ENCODE measurements at places on chromosomes 13 and 19.

- no peak for DNase-seq
These were observed 5.1 kb upstream of the SPACA6 start for GRCh38 chr19:51687791-51688670.

- no peak for DNase-seq
These were observed 69.1 kb downstream of the FNDC3A start for GRCh38 chr13:49044836-49045235.

DNA sequence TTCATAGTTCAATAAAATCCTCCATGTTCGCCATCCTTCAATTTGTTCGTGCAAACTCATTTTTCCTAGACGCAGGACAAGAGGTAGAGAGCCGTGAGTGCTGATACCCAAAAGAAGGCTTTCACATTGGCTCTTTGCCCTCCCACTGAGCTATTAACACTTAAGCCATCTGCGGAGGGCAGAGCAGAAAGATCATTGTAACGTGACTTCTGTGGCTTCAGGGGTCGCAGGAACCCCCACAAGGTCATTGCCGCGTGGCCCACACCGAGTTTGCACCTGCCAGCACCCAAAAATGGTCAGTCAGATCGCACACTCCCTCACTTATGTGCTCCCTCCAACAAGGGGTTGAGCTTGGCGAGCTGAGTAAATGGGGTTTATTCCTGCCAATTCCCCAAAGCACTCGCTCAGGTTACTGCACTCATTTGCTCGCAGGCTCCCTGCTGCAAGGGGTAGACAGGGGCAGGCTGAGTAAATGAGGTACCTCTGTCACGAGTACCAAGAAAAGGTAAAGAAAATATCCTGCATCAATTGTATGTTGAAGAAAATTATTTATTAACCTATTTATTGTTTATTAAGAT is 144.1 kb downstream of the PRR20E start:
- DNase-seq: no peak

- DNase-seq: peak; percentile 48
These were observed 399 bp upstream of the SPTBN4 start for GRCh38 chr19:40466219-40466984.

GRCh38 chr19:36160821-36161596 is 8.8 kb upstream of the COX7A1 start:
- no peak for DNase-seq

- DNase-seq: no peak
These were observed 11.9 kb upstream of the ZNF709 start for GRCh38 chr19:12496480-12496879.

DNA sequence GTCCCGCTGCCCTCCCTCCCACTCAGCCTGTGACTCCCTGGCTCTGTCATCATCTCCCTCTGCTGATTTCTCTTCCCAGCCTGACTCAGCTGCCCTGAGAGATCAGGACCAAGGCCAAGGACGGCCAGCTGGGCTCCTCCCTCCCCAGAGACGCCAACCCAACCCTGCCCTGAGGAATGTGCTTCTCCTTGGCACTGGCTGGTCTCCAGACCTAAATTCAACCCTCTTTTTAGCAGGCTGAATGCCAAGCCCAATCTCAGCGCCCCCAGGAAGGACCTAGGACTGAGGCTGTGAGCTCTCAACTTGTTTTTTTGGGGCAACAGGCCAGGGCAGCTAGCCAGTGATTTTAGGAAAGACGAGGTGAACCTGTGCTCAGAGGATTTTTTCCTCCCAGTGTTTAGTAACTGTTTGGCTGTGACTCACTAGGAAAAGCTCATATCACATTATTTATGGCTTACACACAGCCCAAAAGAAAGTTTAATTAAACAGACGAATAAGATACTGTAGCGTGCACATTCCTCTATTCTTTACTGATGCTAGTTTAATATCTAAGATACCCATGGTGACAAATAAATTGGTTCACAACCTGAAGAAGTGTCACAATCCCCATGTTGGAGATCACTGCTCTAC is 7.4 kb upstream of the IGFL1 start:
- DNase-seq: no peak

DNA sequence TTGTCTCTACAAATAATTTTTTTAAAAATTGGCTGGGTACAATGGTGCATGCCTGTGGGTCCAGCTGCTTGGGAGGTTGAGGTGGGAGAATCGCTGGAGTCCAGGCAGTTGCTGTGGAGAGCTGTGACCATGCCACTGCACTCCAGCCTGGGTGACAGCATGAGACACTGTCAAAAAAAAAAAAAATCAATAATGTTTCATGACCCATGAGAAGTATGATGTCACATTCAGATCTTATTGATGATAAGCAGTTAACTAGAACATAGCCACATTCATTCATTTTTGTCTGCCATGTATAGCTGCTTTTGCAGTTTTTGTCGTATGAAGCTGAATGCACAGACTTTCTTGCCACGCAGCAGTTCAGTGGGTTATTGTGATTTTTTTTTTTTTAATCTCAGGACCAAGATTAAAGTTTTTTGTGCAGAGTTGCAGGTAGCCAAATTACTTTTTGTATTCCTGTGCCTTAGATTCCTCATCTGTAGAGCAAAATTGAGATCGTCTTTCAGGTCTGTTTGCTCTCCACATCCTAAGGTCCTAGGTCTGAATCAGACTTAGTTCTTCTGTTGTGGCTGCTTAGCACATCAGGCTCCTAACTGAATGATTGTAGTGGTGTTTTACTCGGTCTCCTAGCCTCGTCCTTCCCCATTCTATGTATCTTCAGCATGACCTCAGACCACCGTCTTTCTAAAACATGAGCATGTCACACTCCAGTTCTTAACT is 145.2 kb downstream of the GGACT start:
- no peak for DNase-seq

- no peak for DNase-seq
These were observed 631.3 kb downstream of the DIAPH3 start for GRCh38 chr13:59532405-59532804.

DNA sequence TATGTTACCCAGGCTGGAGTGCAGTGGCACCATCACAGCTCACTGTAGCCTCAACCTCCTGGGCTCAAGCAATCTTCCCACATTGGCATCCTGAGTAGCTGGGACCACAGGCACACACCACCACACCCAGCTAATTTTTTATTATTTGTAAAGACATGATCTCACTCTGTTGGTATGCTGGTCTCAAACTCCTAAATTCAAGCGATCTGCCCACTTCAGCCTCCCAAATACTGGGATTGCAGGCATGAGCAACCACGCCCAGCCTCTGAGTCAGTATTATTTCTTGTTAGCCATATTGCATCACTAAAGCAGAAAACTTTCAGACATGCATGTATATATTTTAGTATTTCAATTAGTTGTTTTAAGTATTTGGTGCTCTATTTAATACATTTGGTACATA is 376.4 kb downstream of the GPC6 start:
- DNase-seq: no peak

GRCh38 chr13:112756967-112757758 is 67.3 kb downstream of the ATP11A start:
- DNase-seq: no peak

DNA sequence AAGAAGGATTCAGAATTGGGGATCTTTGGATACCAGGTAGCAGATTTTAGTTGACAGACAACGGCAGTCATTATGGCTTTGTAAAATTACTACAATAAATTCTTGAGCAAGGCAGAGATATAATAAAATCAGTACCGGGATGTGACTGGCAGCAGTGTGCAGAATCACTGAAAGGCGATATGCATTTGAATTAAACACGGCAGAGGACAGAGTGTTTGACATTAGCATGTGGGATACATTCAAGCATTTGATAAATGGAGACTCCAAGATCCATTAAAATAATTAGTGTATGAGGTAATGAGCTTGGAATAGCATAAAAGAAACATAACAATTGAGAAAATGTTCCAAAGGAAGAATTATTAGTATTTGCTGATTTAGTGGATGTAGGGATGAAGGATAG is 36.8 kb downstream of the LCP1 start:
- no peak for DNase-seq

- DNase-seq: no peak
These were observed 7.5 kb downstream of the CLASRP start for GRCh38 chr19:45046355-45046754.

- no peak for DNase-seq
These were observed 633.5 kb downstream of the SLITRK1 start for GRCh38 chr13:83248751-83249150.

DNA sequence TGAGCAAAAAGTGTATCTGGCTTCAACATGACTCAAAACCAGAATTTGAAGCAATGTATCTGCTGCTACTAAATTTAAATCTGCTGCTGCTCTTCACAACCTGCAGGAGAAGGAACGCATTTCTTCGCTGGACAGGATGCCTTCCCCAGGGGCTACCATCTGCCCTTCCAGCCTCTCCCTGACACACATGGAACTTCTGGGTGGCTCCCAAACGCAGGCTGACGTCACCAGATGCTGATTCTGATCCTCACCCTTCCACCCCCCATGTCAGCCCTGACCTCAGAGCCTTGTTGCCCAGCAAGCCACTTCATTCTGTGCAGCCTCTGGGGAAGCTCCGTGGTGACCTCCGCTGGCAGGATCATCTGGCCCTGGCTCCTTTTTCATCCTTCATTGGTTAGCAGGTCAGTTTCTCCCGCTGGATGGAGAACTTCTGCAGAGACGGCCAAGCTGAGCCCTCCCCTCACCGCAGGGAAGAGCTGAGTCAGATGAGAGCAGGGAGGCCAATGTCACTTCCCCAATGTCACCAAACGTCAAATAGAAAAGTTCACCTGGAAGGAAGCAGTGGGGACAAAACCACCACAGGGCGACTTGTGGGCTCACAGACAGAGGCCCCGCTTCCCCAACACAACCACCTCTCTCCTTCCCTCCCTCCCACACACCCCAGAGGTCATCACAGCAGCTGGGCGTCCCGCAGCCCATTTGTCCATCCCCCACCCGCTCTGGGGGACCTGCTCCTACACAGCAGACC is 14.0 kb upstream of the RAB20 start:
- peak; percentile 37 for DNase-seq

DNA sequence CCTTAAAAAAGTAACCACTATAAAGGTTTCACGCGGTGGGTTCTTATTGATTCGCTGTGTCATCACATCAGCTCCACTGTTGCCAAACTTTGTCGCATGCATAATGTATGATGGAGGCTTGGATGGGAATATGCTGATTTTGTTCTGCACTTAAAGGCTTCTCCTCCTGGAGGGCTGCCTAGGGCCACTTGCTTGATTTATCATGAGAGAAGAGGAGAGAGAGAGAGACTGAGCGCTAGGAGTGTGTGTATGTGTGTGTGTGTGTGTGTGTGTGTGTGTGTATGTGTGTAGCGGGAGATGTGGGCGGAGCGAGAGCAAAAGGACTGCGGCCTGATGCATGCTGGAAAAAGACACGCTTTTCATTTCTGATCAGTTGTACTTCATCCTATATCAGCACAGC is 30.6 kb downstream of the FGF9 start:
- no peak for DNase-seq

All from hematopoietic multipotent progenitor cell treated with erythropoietin and hydrocortisone succinate and interleukin-3 and kit ligand, for 6 days (in vitro differentiated cells).